ENCODE measurements at places on chromosomes 1 and 21. TPM values are rescaled to one million over a fixed set of nuclear protein-coding genes. Genes with fewer than 3 reads are reported as not detected.

- H3K27me3 ChIP-seq: no peaks in the 10 kb centered on the region
- no peak overlapping the region for H3K4me3 ChIP-seq
- H3K4me1 ChIP-seq: peaks cover 13% of the 10 kb centered on the region
- H3K36me3 ChIP-seq: no peaks in the 10 kb centered on the region
- H3K27ac ChIP-seq: no peak overlapping the region
These were observed 4.5 kb downstream of the PODN start for GRCh38 chr1:53066488-53066887.

GRCh38 chr1:33410091-33410701 lies 20.7 kb downstream of the PHC2 start:
- no peaks in the 10 kb centered on the region for H3K4me1 ChIP-seq
- H3K4me3 ChIP-seq: no peak overlapping the region
- no peaks in the 10 kb centered on the region for H3K36me3 ChIP-seq

DNA sequence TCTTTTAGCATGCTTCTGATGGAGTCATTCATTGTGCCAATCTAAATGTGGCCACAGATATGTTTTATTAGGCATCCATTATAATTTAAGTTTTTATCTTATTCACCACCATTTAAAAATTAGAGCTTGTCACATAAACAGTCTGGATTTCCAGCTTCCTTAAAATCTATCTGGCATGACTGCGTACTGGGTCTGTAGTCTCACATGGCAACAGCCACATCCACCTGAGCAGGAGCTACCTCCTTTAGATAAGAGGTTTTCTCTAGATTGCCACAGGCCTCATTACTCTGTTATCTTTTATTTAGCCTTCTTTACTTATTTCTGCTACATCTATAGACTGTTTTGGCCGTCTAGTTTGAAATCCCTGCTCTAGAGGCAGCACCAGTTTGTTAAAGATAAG lies 29.1 kb downstream of the B3GALT2 start:
- H3K36me3 ChIP-seq: peaks cover 10% of the 10 kb centered on the region
- no peak overlapping the region for H3K4me3 ChIP-seq
- H3K4me1 ChIP-seq: no peaks in the 10 kb centered on the region
- no peak for DNase-seq
- no peaks in the 10 kb centered on the region for H3K27me3 ChIP-seq

- no peak for DNase-seq
- H3K27ac ChIP-seq: no peak overlapping the region
- H3K4me1 ChIP-seq: peaks cover 10% of the 10 kb centered on the region
- peak overlapping the region; percentile 73 for H3K4me3 ChIP-seq
- peaks cover 7% of the 10 kb centered on the region for H3K27me3 ChIP-seq
- H3K36me3 ChIP-seq: no peaks in the 10 kb centered on the region
These were observed 390 bp upstream of the S100A9 start for GRCh38 chr1:153357076-153357852.

The ADGRL2 gene
- polyA plus RNA-seq: not detected
